ENCODE measurements at places on chromosomes 13 and 19.

GRCh38 chr13:60273971-60274527, 110.3 kb upstream of the DIAPH3 start:
- DNase-seq: no peak

- no peak for DNase-seq
These were observed 137.6 kb downstream of the GPC6 start for GRCh38 chr13:93364166-93364565.

GRCh38 chr13:88602786-88603777, 931.9 kb downstream of the SLITRK5 start:
- DNase-seq: no peak

DNA sequence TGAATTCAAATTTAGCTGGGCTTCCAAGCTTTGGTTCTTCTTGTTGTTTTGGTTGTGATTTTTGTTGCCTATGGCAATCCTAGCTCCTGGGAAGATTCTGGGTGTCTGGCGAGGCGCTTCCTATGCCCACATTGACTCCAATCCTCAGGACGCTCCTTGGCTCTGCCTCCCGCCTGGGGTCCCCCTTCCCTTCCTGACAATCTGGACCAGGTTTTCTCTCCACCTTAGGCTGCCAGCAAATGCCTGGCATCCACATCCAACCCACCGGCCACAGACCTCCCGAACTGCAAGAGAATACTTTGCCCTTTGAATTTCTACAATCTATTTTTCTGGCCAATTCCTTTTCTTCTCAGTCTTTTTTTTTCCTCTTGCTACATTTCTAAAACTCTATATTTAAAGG, 186.9 kb upstream of the UBL3 start:
- no peak for DNase-seq

DNA sequence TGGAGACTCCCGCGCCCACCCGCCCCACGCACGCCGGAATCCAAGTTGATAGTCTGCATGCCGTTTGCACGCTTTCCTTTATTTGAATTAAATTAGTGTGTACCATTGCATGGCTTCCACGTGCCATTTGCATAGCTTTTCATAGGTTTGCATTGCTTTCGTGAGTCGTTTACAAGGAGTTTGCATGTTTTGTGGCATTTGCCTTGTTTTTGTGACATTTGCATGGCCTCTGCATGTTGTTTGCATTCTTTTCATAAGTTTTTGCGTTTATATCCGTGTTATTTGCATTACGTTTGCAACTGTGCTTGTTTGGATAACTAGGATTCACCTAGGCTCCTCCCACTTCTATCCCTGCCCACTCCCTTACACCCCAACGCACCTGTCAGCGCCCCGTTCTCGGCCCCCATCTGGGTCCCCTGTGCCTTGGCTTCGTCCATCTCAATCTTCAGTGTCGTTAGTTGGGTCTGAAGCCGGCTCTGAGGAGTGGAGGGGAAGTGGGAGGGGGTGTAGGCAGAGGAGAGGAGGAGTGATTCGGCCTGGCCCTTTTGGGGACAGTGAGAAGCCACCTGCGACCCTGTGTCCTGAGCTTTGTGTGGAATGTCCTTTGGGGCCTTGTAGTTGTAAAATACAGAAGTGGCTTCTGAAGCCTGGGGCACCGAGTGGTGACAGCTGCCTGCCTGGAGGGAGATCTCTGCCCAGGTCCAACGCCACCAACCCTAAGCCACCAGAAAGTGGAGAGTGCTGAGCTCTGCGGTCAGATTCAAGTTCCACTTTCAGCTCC, 2.4 kb downstream of the CCDC194 start:
- no peak for DNase-seq

GRCh38 chr19:9806803-9807202, 12.1 kb downstream of the FBXL12 start:
- no peak for DNase-seq

DNA sequence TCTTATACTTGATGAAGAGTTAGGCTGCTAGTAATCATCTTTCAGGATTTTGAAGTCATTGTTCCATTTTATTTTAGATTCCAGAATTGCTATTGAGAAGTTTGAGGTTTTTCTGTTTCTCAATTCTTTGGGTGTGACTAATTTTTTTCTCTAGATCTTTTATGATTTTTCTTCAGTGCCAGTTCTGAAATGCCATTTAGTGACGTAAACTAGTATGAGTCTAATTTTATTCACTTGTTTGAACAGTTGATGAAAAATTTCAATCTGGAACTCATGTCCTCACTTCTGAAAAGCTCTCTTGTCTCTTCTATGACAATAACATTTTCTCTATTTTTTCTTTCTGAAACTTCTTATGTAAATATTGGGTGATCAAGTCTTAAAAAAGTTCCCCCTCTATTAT, 188.5 kb upstream of the HTR2A start:
- DNase-seq: no peak

Measured in tibial nerve (tissue), 4 donors.